Mucosa of gallbladder (tissue), 1 donor: ENCODE measurements at places on chromosomes 1 and 21. TPM values are rescaled to one million over a fixed set of nuclear protein-coding genes. Genes with fewer than 3 reads are reported as not detected.

The GRIK1 gene
- not detected for total RNA-seq

The DISP3 gene
- total RNA-seq = 0.09 TPM

The MYBPH gene
- total RNA-seq = not detected

The AMY1A gene
- not detected for total RNA-seq

The TMEM183A gene
- total RNA-seq = 46.3 TPM

The GPR153 gene
- 14.8 TPM for total RNA-seq

The OVAAL gene
- not detected for total RNA-seq

The TNN gene
- total RNA-seq = 3.6 TPM

The RIMS3 gene
- total RNA-seq = 4.2 TPM

The HES3 gene
- not detected for total RNA-seq

The NEK2 gene
- total RNA-seq = 1.3 TPM

The LCK gene
- total RNA-seq = 11.5 TPM

The USH2A gene
- total RNA-seq = 0.03 TPM

The SLAMF8 gene
- total RNA-seq = 7.3 TPM

The LRRC38 gene
- total RNA-seq = not detected

The FASLG gene
- total RNA-seq = 0.83 TPM

The GUCA2B gene
- 7.9 TPM for total RNA-seq

The RAB3B gene
- total RNA-seq = 38.3 TPM

The NLRP3 gene
- 5.6 TPM for total RNA-seq

The F3 gene
- 26.0 TPM for total RNA-seq
